ENCODE measurements at places on chromosomes 2 and 18.

- no peak for DNase-seq
Observed at GRCh38 chr2:161357097-161357496, 48.9 kb downstream of the PSMD14 start.

- DNase-seq = no peak
Observed at GRCh38 chr2:159096901-159097300, 128.5 kb downstream of the TANC1 start.

DNA sequence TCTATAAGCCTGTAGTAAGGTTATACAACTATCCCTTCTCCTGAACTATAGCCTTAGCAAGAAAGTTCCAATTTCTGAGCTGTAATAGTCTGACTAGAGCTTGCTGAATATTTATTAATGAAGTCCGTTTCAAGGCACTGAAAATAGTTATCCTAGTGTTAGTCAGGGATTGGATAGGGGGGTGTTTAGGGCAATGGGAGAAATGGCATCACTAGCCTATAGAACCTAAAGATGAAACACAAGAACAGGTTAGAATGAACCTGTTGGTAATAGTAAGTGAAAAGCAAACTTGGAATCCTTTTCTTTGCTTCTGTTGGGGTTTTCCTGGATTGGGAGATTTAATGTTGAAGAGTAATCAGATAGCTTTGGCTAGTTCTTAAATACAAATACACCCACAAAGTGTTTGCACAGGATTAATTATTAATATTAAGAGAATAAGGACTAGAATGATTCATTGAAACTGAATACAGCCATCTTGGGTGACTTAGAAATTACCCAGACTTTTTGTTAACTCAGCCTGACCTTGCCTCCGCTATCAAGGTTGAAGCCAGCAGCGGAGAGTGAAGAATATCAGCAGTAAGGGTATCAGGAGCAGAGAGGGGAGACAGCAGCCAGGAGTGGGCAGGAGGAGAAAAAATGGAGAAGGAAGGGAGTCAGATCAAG is 14.4 kb downstream of the CCNT2 start:
- no peak for DNase-seq

GRCh38 chr2:71675296-71675695 is 221.9 kb downstream of the DYSF start:
- no peak for DNase-seq

DNA sequence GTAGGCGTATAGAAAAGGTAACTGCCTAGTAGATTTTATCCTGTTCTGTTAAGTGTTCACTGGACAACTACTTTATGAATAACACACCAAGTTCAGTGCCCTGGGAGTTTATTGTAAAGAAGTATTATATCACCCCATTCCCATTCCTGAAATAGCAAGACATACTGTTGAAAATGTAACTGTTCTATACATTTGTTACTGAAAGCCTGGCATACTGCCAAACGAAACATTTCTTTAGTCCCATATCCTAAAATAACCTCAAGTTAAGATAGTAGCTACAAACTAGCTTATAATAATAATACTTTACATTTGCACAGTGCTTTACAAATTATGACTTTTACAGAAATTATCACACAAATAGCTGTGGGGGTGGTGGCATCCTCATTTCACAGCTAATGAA is 25.1 kb downstream of the SPDYA start:
- DNase-seq = no peak

- DNase-seq = no peak
Observed at GRCh38 chr2:13877571-13877970, 754.9 kb upstream of the LRATD1 start.

- peak; percentile 27 for DNase-seq
Observed at GRCh38 chr2:161223139-161223732, 63.0 kb downstream of the TANK start.

DNA sequence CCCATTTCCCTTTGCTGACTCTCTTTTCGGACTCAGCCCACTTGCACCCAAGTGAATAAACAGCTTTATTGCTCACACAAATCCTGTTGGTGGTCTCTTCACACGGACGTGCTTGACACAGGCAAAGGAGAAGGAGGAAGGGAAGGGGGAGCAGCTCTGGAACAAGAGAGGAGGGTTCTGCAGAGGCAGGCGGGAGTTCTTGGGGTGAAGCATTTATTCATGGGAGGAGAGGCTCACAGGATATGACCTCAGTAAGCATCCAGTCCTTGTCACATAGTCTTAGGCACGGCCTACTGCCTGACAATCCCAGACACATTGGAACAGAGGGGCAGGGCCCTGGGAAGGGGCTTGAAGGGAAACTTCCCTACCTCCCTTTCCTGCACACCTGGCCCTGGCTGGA is 171.7 kb upstream of the HS6ST1 start:
- DNase-seq = no peak

GRCh38 chr2:68774569-68775271 is 40.1 kb downstream of the ARHGAP25 start:
- DNase-seq = no peak

DNA sequence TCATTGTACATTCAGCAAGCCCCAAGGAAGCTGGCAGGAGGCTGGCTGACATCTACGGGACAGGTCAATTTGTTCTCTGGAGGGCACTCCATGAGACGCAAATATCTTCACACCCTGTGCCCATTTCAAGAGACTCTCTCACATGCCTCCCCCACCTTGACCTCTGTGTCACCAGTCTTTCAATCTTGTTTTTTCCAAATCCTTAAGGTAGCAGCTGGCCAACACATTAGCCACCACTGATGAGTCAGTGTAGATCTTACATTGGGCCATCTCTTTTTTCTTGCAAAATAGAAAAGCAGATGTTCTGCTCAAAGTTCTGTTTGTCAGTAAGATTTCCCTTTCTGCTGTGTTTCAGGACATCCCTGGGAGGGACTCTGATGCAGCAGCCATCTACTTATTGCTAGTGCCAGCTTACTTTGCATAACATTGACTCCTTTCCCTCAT is 1.7 kb upstream of the DPP4 start:
- peak; percentile 48 for DNase-seq

- no peak for DNase-seq
Observed at GRCh38 chr2:47204691-47205090, 49.6 kb upstream of the STPG4 start.

DNA sequence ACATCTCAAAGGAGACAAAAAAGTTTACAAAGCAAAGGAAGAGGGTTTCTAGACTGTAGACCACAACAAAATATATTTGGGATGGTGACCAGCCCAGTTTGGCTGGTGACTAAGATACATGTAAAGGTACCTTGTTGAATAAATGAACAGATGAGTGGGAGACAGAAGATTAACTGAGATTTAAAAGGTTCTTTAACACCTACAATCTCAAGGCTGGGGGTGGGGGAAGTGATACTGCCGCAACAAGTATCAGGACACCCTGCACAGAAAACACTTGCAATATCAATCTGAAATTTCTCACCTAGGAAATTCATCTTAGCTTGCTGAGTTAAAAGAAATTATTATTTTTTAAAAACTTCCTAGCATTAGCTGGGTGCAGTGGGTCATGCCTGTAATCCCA is 8.3 kb downstream of the RNF149 start:
- DNase-seq = no peak

- DNase-seq = no peak
Observed at GRCh38 chr18:61643884-61644647, 248.7 kb downstream of the RNF152 start.

DNA sequence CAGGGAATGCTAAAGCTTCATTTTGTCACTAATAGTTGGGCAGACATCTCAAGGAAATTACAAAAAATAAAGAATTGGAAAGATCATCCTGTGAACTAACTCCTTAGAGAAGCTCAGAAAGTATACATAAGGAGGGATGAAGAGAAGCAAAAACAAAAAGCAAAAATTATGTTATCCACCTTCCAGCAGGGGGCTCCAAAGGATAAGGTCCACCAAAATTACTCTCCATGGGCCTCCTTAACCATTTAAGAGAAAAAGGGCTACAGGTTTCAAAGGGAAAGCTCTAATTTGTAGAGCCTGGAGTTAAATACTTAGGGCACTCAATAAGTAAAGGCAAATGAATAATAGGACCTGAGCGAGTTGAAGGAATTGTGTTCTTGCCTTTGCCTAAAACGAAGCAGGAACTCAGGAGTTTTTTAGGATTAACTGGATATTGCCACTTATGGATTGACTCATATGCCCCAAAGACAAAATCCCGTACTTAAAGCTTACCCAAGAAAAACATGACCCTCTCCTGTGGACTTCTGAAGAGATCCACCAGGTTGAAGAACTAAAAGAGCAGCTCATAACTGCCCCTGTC is 1167.9 kb downstream of the DSC3 start:
- DNase-seq = peak; percentile 12

- DNase-seq = no peak
Observed at GRCh38 chr2:44242904-44243303, 32.4 kb upstream of the SLC3A1 start.

GRCh38 chr2:220356076-220356475 is 728.6 kb downstream of the SLC4A3 start:
- no peak for DNase-seq

DNA sequence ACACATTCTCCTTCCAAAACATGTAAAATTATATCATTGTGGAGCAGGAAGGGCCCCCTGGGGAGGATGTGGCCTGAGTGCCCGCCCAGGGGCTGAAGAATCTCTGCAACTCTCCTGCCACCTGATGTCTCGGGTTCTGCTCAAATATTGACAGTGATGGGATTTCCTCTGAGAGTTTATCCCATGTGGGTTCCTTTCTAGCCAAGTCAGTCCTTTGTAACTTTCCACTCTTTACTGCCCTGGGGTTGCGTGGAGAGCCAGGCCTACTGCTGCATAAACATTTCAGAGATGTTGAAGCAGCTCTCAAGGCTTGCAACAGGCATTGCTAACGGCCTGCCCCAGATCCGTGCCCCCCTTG is 4.0 kb upstream of the RAB17 start:
- no peak for DNase-seq

GRCh38 chr2:9001229-9001628 is 2.3 kb downstream of the MBOAT2 start:
- no peak for DNase-seq

DNA sequence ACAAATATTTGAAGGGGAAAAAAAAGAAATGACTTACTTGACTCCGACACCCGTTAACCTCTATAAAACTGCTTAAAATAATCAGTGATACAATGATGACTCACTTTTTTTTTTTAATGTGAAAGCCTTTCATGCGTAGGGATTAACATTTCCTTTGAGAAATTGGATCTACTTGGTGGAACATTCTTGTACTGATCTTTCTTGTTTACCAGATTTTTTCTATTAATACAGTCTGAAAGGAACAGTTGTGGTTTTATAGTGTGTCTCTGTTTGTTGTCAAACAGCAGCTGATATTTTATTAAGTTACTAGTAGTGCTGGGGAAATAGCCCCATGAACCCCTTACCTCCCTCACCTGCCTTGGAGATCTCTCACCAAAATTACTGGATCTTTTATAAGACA is 40.2 kb upstream of the NEB start:
- DNase-seq = peak; percentile 59

DNA sequence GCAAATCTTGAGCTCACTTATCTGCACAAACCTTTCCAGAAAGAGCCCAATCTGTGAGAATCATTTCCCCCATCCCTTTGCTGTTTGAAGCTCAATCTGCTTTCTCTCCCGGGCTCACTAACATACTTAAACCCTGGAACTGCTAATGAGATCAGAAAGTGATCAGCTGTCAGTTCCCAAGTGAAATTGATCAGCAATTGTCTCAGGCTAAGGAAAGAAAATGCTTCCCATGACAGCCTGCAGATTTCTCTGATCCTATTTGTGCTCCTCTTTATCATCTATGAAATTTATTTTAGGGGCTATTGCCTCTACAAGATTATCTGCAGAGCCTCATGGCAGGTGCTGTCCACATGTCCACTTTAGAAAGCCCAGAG is 239.0 kb upstream of the CXCR4 start:
- DNase-seq = no peak

- no peak for DNase-seq
Observed at GRCh38 chr2:27522400-27522945, 25.8 kb downstream of the GCKR start.

DNA sequence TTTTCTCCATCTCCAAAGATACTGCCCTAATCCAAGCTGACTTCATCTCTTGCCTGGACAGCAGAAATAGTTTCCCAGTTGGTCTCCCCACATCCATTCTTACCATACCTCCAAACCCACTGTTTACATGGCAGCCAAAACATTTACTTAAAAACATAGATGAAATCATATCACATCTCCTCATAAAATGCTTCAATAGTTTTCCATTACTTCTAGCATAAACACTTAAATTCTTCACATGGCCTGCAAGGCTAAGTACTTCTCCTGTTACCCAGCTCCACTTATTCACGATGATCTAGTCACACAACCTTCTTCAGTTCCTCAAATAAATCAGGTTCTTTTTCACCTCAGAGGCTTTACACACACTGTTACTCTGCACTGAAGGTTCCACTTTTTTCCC is 185.8 kb upstream of the ACVR2A start:
- no peak for DNase-seq

DNA sequence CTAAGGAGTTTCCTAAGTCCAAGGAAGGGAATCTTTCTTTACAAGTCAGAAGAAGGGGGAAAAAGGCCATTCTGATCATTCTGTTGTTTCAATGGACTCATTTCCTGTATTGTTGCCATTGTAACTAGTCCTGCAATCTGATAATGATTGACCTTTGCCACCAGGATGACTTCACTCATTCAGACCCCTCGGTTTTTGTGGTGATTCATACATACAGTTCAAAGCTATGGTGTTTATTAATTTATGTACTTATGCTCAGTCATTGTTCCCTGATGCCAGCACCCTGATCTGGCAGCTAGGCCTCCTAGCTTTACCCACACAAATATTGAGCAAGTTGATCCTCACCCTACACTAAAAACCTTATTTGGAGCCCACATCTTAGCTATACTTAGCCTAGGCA is 57.6 kb upstream of the ZNF519 start:
- peak; percentile 6 for DNase-seq

DNA sequence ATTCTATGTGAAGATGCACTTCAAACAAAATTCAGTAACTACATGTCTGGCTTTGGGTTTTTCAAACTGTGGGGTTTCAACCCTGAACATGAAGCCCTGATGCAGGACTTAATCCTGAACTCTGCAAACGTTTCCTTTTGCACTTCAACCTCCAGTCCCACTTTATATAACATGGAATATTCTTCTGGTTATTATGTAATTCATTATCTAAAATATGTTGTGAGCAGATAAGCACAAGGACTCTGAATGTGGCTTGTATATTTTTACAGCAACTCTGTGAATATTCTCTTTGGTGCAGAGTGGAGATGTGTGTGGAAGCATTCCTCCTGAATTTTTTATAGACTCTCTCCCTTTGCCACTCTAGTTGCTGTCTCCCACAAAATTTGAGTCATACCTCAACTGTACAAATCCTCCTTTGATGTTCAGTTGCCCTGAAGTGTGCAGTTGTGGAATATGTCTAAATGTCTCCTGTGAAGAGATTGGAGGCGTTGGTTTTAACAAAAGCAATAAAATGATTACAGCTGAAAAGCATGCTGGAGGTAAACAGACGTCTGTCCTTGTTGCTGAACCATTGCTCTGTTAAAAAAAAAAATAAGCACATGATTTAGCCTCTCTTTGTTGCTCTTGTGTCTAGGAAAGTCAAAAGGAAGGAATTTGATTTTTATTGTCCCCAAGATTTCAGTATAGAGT is 205.1 kb upstream of the NRP2 start:
- DNase-seq = peak; percentile 30

- DNase-seq = peak; percentile 62
Observed at GRCh38 chr2:234137400-234138014, 87.0 kb downstream of the SPP2 start.
